NCI-H187 treated with DMSO at 0.1 percent for 48 hours (cell line): ENCODE measurements at places on chromosomes 3 and 15.

DNA sequence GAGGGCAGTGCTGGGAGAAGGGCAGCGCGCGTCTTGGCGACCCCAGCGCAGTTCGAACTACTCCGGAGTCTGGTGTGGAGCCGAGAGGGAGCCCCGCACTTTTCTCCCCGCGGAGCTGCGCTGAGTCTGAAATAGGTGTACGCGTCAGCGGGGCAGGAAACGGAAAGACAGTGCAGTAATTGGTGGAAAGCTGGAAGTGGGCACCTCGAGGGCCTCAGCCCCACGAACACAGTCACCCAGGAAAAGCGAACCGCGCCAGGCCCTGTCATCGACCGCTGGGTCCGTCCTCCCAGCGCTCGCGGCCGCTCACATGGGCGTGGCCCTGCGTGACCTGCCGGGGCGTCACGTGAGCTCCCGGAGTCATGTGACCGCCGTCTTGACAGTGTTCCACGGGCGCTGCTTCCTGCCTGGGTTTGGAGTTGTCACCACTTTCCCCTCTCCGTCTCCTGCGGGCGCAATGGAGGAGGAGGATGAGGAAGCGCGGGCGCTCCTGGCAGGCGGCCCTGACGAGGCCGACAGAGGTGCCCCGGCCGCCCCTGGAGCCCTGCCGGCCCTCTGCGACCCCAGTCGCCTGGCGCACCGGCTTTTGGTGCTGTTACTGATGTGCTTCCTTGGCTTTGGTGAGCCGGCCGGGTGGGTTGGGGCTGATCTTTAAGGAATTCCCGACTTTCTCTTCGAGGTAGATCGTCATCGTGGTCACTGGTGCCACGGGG is at the start of gene MFSD1:
MFSD1 (plus strand) TSS at position 359 of the 713 bp plus-strand sequence; CDS start at position 458, 99 bp downstream.
- peak; percentile 31 for DNase-seq

DNA sequence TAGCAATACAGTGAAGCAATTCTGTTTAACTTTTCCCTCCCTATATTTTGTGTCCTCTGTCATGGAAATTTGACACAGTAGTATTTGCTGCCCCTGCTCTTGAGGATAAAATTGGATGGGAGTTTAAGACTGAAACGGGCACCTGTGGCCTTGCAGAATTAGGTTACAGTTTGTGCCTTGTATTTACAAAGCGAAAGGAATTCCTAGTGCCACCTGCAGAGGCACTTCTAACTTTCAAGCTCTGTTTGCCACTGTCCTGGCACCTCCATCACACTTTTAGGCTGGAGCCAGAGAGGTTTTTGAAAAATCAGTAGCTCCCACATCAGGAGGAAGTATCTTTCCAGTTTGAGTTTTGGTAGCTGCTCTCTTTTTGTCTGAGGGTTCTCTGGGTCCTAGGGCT is 39.5 kb downstream of the CD86 start:
- no peak for DNase-seq

GRCh38 chr3:17935222-17935621 is 192.8 kb upstream of the TBC1D5 start:
- DNase-seq: no peak

- no peak for DNase-seq
Measured at GRCh38 chr15:67048281-67049279, 16.8 kb upstream of the SMAD3 start.

GRCh38 chr3:162165346-162165745 is 668.7 kb downstream of the OTOL1 start:
- DNase-seq: no peak

DNA sequence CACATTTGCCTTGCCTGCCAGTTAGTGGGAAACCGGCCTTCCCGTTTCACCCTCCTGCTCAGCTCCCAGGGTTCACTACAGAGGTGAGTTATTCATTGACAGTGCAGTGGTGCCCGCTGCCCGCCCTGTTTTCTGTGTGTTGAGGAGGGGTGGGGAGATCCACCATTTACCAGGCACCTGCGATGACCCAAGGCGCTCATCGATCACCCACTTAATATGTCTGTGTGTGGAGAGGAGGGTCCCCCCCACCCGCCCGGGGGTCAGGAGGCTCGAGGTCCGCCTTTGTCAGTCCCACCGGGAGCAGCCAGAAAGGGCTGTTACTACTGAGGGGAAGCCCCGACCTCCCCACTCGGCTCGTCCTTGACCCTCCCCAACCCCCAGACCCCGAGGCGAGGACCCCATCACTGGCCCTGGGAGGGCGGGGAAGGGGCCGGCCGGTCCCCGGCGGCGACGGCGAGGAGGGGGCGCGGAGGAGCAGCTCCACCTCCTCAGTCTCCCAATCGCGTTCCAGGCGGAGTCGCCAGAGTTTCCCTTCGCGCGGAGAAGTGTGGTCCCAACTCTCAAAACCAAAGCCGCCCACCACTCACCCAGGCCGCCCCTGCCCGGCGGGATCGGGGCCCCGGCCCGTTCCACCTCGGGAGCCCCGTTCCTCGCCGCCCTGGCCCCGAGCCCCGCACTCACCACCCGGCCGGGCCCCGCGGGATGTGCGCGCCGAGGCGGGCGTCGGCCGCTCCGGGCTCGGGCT is 1.1 kb downstream of the PLXNB1 start:
- DNase-seq: no peak

GRCh38 chr3:195260280-195260905 is 10.6 kb downstream of the XXYLT1 start:
- no peak for DNase-seq

GRCh38 chr15:49748791-49749190 is 127.9 kb downstream of the DTWD1 start:
- DNase-seq: no peak

DNA sequence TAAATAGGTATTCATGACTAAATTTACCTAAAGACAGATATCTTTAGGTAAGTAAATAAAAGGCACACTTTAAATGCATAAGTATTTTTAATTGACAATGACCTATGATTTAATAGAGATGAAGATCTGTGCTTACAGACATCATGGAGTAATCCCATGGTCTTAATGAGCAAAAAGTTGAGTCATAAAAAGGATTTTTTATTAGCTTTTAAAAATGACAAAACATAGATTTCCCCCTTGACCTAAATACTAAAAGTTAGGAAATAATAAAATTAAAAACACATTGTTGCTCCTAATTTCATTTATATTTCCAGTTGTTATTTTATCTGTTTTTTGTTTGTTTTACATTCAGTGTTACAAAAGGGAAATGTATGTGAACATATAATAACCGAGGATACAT is 1005.7 kb downstream of the ROBO1 start:
- no peak for DNase-seq

DNA sequence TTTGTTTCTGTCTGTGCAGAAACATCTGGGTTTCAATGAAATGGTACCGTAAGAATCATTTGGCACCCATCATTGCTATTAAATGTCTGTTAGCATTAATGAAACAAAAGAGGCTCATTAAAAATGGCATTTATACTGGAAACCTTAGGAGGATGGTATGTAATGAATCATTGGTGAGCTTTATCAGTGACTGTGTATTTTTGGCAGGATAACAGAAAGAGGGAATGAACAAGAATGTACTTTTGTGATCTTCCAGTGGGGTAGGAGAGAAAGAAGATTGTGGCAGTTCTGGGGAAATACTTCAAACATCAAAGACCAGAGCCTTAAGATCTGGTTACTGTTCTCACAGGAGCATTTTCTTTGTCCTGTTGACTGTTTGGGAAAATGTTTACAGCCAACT is 4.7 kb upstream of the DCBLD2 start:
- DNase-seq: no peak

DNA sequence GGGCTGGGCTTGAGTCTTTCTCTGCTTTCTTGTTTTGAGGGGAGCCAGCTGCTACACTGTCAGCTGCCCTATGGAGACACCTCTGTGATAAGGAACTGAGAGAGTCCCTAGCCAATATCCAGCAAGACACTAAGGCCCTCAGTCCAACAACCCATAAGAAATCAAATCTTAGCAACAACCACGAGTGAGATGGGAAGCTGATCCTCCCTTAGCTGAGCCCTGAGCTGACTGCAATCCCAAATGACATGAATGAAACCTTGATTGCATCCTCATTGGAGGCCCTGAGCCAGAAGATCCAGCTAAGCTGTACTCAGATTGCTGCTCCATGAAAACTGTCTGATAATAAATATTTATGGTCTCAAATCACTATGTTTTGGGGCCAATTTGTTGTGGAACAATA is 302.1 kb upstream of the MME start:
- no peak for DNase-seq

DNA sequence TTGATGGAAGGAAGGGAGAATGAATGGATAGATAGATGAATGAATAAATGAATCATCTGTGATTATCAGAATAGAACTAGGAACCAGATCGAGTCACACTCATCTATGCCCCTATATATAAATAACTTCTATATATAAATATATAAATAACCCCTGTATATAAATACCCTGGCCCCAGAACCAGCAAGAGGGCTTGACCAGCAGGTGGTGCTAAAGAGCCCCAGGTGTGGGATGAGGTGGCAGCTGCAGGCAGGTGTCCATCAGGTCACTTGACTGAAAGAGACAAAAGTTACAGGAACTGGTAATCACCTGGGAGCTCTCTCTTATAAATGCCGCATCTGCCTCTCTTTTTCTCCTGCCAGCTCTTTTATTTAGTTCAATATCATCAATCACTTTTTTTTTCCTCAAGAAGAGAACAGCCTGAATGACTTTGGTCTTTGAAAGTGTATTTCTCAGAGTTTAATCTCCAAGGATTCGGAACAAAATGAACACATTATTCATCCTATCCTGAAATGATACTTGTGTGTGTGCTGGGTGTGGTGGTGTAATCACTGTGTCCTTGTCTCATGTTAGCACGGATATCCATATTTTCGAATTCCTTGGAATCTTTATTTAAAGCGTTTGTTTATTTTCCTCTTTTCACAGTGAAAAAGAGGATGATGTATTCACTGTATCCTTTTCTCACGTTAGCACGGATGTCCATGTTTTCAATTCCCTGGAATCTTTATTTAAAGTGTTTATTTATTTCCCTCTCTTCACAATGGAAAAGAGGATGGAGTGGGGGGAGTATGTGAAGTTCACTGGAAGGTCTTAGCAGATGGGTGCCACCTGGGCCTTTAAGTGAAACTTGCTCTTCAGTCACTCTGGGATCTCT is 35.4 kb upstream of the ATG7 start:
- DNase-seq: no peak

DNA sequence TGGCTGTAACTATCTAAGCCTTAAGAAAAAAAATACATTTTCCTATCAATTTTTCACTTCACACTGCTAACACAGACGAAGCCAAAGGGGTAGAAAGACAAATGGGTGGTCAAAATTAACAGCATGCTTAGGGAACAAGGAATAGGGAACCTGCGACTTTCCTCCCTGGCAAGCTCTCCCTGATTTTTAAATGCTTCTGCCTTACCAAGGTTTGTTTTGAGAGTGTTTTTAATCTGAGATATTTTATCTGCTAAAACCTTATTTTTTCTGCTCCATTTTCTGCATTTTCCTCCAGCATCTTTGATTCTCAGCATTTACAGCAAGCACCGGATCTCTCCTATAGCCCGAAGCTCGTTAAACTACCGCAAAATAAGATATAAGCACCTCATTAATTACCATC is 214.4 kb downstream of the RORA start:
- no peak for DNase-seq

DNA sequence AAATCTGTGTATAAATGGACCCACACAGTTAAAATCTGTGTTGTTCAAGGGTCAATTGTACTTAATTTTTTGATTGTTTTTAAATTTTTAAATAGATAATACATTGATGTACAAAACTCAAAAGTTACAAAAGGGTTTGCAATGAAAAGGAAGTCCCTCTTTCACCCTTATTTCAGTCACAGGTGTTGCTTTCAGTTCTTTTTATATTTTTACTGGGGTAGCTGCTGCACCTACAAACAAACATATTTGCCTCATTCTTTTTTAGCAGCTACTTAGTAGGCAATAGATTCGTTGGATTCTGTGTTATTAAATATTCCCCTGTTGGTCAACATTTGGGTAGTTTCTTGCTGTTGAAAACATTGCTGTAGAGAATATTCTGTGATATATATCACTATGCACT is 44.4 kb downstream of the PIAS1 start:
- no peak for DNase-seq

GRCh38 chr15:90400759-90401314 is 12.8 kb downstream of the IQGAP1 start:
- DNase-seq: peak; percentile 71

DNA sequence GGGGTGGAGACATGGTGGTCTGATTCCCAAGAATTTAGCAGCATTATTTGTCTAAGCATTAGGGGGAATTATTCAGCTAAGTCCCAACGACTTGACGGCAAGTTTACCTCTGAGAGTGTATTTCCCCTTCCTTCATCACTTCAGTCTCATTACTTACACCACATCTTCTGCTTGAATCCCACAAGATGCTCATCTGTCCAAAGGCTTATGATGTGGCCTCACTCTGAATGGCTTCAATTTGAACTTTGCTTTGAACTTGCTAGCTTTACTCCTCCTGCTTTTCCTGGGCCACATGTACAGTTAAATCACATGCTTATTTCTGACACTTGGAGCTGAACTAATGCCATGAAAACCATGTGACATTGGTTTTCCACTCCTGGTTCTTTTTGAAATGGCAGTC is 231.3 kb upstream of the SATB1 start:
- DNase-seq: no peak

- DNase-seq: no peak
Measured at GRCh38 chr3:13727890-13728289, 152.0 kb downstream of the WNT7A start.

DNA sequence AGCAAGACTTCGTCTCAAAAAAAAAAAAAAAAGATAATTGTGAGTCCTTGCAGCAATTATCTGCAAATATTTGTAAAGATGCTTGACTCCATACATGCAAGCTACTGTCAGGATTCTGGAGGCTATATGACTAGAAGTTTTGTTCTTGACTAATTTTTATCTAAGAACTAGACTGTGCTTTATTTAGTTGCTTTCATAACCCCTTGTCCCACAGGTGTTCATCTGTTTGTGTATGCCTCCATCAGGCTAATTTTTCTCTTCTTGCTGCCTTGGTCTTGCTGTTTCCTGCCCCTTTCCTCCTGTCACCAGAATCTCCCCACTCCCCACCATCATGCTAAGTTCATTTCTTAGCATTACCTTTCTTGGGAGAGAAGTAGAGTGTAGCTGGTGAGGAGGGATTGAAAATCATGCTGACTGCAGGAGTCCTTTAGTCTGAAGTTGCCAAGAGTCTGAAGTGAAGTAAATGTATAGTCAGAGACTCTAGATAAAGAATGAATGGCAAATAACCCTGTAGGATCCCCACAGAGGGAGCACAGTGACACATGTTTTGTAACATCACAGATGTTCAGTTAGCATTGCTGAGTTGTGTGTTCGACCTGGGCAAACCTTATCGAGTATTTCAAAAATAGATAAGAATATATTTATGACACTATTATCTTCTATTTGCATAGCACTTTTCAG is 12.5 kb downstream of the ST3GAL6 start:
- no peak for DNase-seq

- no peak for DNase-seq
Measured at GRCh38 chr15:71048913-71049675, 66.2 kb upstream of the THSD4 start.

- DNase-seq: no peak
Measured at GRCh38 chr3:25751725-25752124, 31.5 kb downstream of the NGLY1 start.

- no peak for DNase-seq
Measured at GRCh38 chr3:55333923-55334322, 153.2 kb downstream of the WNT5A start.

DNA sequence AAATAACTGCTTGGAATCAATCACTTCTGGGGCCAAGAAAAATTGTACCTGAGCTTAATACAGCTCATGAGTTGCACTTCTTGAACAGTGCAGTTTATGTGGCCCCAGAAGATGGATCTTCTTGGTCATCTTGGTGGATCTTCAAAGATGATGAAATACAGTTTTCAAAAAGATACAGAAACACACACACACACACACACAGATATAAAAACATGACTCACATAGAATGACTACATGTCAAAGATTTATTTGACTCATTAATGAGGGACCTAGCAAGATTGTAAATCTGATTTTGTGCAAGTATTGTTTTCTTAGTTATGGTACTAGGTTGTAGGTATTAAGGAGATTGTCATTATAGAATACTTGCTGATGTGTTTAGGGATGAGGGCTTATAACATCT is 32.6 kb downstream of the PDCD6IP start:
- no peak for DNase-seq
